Gastrocnemius medialis (tissue), 4 donors: ENCODE measurements at places on chromosomes 13 and 19. TPM values are rescaled to one million over a fixed set of nuclear protein-coding genes. Genes with fewer than 3 reads are reported as not detected.

Gene OR7G1
- not detected for total RNA-seq

Gene FPR3
- total RNA-seq: 1.6 TPM

DNA sequence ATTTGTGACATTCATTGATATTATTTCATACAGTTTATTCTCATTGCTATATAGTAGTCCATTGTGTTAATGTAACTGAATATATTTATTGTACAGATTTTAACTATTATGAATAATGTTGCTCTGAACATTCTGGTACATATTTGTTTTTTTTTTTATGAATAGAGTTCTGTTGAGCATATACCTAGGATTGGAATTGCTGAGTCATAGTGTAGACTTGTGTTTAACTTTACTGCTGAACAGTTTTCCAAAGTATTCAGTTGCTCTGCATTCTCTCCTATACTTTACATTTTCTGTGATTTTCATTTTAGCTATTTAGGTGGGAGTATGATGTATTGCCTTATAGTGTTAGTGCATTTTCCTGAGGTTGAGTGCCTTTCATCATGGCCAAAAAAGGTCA is 97.5 kb downstream of the MAB21L1 start:
- H3K4me1 ChIP-seq: no peaks in the 10 kb centered on the region
- H3K4me3 ChIP-seq: no peak overlapping the region
- no peaks in the 10 kb centered on the region for H3K27me3 ChIP-seq
- no peak for DNase-seq

- H3K4me3 ChIP-seq: no peak overlapping the region
- no peak overlapping the region for H3K27ac ChIP-seq
- no peaks in the 10 kb centered on the region for H3K4me1 ChIP-seq
- no peak for DNase-seq
- H3K27me3 ChIP-seq: no peaks in the 10 kb centered on the region
Observed at GRCh38 chr13:99385940-99386339, 78.7 kb upstream of the GPR183 start.

DNA sequence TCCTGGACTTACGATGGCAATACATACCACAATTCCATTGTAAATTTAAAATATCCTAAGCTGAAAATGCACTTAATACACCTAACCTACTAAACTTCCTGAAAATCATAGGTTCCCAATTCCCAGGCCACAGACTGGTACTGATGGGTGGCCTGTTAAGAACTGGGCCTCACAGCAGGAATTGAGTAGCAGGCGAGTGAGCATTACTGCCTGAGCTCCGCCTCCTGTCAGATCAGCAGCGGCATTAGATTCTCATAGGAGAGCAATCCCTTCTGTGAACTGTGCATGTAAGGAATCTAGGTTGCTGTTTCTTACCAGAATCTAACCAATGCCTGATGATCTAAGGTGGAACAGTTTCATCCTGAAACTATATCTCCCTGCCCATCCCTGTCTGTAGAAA is 1670.2 kb upstream of the PCDH20 start:
- no peaks in the 10 kb centered on the region for H3K27me3 ChIP-seq
- no peak overlapping the region for H3K27ac ChIP-seq
- no peaks in the 10 kb centered on the region for H3K4me1 ChIP-seq
- no peak overlapping the region for H3K4me3 ChIP-seq
- no peaks in the 10 kb centered on the region for H3K36me3 ChIP-seq

- DNase-seq: peak; percentile 20
- no peaks in the 10 kb centered on the region for H3K36me3 ChIP-seq
- no peak overlapping the region for H3K27ac ChIP-seq
- H3K27me3 ChIP-seq: no peaks in the 10 kb centered on the region
- no peaks in the 10 kb centered on the region for H3K4me1 ChIP-seq
Observed at GRCh38 chr13:22009500-22009899, 338.6 kb downstream of the FGF9 start.

- no peak for DNase-seq
- H3K4me1 ChIP-seq: no peaks in the 10 kb centered on the region
- no peak overlapping the region for H3K27ac ChIP-seq
- H3K36me3 ChIP-seq: no peaks in the 10 kb centered on the region
- no peak overlapping the region for H3K4me3 ChIP-seq
- H3K27me3 ChIP-seq: no peaks in the 10 kb centered on the region
Observed at GRCh38 chr13:102983496-102983895, 82.7 kb downstream of the SLC10A2 start.

DNA sequence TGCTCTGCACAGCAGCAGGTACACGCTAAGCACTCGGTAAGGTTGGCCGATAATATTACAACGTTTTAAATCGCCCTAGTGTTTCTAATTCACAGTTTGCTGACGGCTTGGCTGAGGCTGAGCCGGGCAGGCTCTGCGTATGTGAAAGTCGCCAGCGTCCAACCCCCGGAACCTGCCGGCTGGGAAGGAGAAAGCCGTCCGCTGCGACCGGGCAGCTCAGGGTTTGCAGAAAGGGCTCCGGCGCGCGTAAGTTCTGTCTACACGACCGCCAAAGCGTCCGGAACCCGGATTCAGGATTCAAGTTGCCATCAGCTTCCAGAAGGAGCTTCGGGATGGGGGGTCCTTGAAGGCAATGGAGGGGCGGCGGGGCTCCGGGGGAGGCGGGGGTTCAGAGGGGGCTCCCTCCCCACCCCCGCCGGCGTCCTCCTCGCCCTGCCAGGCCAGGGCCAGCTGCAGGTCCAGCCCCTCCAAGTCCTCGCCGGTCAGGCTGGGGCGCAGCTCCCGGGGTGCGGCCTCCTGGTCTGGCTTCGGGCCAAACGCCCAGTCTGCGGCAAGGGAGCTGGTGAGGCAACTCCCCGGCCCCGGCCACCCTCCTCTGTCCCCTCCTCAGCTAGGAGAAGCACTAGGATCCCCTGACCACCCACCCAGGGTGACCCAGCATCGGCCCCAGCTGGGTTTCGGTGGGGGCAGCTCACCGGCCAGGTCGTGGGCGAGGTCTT is 575 bp downstream of the SMIM44 start:
- DNase-seq: no peak
- H3K4me1 ChIP-seq: no peaks in the 10 kb centered on the region

Gene MYO1F
- 0.24 TPM for total RNA-seq

Gene ZNF557
- total RNA-seq: 5.3 TPM

Gene SIGLEC11
- total RNA-seq: not detected

DNA sequence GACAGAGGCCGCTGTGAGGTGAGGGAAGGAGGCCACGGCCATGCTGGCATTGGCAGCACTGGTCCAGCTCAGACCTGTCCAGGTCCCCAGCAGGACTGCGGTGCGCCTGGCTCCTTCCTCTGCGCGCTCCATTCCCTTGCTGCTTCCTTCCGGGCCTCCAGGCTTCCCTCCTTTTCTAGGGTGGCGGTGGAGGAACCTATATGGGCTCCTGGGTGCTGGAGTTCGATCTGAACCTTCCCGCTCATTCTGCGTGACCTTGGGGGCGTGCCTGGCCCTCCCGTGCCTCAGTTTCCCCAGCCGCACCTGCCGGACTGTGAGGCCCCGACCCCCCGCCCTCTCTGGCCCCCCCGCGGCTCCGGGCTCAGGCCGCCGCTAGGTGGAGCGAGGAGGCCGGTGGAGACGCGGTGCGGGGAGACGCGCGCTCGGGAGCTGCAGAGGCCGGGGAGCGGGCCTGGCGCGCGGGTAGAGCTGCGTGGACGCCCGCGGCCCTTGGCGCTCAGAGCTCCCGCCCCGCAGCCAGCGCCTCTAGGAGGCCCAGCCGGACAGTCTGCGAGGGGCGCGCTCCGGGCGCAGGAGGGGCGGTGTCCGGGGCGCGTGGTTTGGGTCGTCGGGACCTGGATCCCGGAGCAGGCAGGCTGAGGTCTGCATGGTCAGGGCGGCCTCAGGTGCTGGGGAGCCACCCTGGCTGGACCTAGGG is 29.9 kb downstream of the EFNA2 start:
- no peak overlapping the region for H3K27ac ChIP-seq
- DNase-seq: no peak
- H3K4me1 ChIP-seq: no peaks in the 10 kb centered on the region
- no peaks in the 10 kb centered on the region for H3K36me3 ChIP-seq
- H3K4me3 ChIP-seq: peak overlapping the region; percentile 2

DNA sequence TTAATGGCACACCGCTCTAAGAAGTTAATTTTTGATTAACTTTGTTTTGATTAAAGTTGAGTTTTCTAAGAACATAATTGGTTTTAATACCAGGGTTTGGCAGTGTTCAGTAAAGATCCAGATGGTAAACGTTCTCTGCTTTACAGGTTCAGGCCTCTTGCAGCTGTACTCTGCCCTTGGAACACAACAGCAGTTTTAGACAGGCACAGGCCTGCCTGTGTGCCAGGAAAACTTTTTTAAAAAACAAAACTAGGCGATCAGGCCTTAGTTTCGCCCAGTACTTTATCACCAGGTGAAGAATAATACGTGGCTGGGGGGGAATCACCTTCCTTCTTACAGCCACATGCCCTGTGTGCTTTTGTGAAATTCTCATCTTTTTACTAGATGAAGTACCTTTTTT is 38.0 kb upstream of the TEX29 start:
- H3K36me3 ChIP-seq: no peaks in the 10 kb centered on the region
- peak overlapping the region; percentile 86 for H3K27ac ChIP-seq
- no peak overlapping the region for H3K4me3 ChIP-seq
- no peaks in the 10 kb centered on the region for H3K27me3 ChIP-seq
- DNase-seq: no peak
- peaks cover 36% of the 10 kb centered on the region for H3K4me1 ChIP-seq

Gene ZNF8
- total RNA-seq: 0.78 TPM

DNA sequence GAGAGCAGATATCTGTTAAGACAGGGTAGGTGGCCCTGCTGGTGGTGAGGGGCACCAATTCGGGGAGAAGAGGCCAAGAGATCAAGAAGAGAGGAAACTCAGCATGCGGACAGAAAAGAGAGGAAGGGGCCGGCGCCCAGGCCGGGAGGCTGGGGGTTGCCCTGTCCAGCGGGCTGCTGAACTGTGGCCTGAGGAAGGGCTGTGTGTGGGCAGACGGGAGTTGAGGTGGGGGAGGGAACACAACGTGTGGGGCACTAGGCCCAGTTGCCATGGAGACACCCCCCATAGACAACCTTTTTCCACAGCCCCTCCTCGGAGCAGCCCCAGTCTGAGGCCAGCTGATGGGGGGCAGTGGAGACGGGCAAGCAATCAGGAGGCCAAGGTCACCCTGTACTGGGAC is 2.5 kb upstream of the CACNG8 start:
- H3K4me1 ChIP-seq: no peaks in the 10 kb centered on the region
- H3K4me3 ChIP-seq: no peak overlapping the region
- H3K27me3 ChIP-seq: peaks cover 56% of the 10 kb centered on the region
- no peak for DNase-seq

GRCh38 chr19:40190891-40191835 is at the start of gene MAP3K10:
TSS of gene MAP3K10 (plus strand) at chr19:40191426. CDS start at chr19:40192032, 606 bp downstream.
- no peaks in the 10 kb centered on the region for H3K27me3 ChIP-seq
- peak; percentile 59 for DNase-seq
- H3K27ac ChIP-seq: peak within 1 kb of the TSS; percentile 99

- H3K4me1 ChIP-seq: no peaks in the 10 kb centered on the region
- H3K36me3 ChIP-seq: no peaks in the 10 kb centered on the region
- no peak overlapping the region for H3K27ac ChIP-seq
- no peak for DNase-seq
- H3K4me3 ChIP-seq: no peak overlapping the region
- no peaks in the 10 kb centered on the region for H3K27me3 ChIP-seq
Observed at GRCh38 chr13:77691871-77692270, 5.6 kb upstream of the SLAIN1 start.

Gene ZNF675
- 1.4 TPM for total RNA-seq

Gene CYP2F1
- not detected for total RNA-seq

DNA sequence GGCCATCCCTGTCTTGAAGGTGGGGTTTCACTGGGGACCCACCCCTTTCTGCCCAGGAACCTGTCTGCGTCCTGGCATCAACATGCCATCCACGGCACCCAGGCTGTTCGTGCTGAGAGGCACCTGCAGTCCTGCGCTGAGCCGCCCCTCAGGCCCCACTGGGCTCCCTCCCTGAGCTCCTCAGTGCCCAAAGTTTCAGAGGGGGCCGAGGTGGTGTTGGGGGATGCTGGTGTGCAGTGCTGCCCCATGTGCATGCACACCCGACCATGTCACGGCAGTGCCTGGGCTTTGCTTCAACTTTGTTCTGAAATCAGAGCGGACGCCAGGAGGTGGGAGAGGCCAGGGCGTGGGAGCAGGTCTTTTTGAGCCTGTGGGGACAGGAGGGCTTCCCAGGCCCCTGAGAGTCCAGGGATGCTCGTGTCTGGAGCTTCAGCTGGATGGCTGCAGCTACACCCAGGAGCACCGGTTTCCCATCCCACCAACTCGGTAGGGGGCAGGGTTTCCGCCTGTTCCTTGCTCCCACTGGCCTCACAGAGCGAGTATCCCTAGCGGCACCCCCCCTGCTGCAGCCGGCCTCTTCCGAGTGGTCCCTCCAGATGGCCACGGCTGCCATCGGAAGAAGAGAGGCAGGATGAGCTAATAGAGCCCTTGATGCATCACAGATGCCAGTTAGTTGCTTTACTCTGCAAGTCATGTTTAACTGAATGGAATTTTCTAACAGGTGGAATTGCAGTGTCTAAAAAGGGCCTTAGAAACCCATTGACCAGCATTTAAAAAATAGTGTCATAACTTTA is 44.0 kb downstream of the WDFY2 start:
- no peak overlapping the region for H3K27ac ChIP-seq
- no peak overlapping the region for H3K4me3 ChIP-seq
- H3K4me1 ChIP-seq: peaks cover 16% of the 10 kb centered on the region
- H3K27me3 ChIP-seq: no peaks in the 10 kb centered on the region
